ENCODE measurements at places on chromosomes 4 and X. TPM values are rescaled to one million over a fixed set of nuclear protein-coding genes. Genes with fewer than 3 reads are reported as not detected.

GRCh38 chr4:54879576-54879975 is 221.8 kb downstream of the KIT start:
- H3K4me3 ChIP-seq, result no peak overlapping the region
- DNase-seq, result no peak
- H3K27me3 ChIP-seq, result no peaks in the 10 kb centered on the region

DNA sequence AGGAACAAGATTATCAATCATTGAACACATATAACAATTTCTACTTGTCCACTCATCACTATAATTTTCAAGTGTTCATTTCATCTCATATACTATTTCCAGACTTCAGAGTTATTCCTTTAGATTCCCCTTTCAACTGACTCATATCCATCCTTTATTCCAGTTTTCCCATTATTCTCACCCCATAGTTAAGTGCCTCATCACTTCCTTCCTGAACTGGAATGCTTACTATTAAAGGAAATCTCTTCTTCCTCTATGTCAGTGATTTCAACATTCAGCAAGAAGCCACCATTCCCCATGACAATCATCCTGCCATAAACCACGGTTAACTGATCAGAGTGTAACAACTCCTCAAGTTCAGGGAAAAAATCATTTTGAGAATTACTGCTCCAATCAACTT is 198.9 kb downstream of the FBXO8 start:
- H3K27me3 ChIP-seq, result peaks cover 7% of the 10 kb centered on the region
- H3K27ac ChIP-seq, result no peak overlapping the region

GRCh38 chrX:125203365-125203736 is 116.3 kb upstream of the TEX13C start:
- H3K4me1 ChIP-seq, result peaks cover 22% of the 10 kb centered on the region
- DNase-seq, result no peak

DNA sequence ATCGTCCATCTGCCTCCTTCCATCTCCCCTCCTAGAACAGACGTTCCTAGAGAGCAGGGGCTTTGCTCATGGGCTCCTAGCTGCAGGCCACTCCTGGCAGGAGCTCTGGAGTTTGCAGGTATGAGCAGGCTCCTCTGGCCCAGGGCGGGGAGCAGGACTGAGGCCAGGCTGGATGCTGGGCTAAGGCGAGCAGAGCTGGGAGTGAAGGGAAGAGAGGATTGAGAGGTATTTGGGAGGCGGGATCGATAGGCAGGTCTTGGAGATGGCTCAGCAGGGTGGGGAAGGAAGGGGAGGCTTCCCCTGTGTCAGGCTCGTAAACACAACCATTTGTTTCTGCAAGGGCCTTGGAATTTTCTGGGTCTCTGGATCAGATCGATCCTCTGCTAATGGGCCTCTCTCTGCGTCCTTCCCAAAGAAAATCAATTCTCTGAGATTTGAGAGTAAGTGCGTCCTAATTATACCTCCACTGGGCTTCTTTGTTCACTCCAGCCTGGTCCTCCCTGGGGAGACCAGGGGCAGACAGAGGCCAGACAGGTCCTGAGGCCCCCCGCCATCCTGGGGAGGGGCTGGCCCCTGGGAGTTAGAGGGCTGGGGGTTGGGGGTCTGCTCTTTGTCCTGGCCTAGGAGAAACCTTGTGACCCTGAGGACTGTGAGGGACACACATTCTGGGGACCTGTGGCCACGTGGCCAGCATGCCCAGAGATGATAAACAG is 94.8 kb upstream of the PSAPL1 start:
- peaks cover 16% of the 10 kb centered on the region for H3K4me1 ChIP-seq
- H3K27ac ChIP-seq, result no peak overlapping the region
- no peak overlapping the region for H3K4me3 ChIP-seq
- no peaks in the 10 kb centered on the region for H3K36me3 ChIP-seq

- H3K4me3 ChIP-seq, result no peak overlapping the region
- DNase-seq, result no peak
- H3K4me1 ChIP-seq, result no peaks in the 10 kb centered on the region
- H3K36me3 ChIP-seq, result peaks cover 2% of the 10 kb centered on the region
Observed at GRCh38 chr4:151745481-151746231, 15.2 kb downstream of the GATB start.

DNA sequence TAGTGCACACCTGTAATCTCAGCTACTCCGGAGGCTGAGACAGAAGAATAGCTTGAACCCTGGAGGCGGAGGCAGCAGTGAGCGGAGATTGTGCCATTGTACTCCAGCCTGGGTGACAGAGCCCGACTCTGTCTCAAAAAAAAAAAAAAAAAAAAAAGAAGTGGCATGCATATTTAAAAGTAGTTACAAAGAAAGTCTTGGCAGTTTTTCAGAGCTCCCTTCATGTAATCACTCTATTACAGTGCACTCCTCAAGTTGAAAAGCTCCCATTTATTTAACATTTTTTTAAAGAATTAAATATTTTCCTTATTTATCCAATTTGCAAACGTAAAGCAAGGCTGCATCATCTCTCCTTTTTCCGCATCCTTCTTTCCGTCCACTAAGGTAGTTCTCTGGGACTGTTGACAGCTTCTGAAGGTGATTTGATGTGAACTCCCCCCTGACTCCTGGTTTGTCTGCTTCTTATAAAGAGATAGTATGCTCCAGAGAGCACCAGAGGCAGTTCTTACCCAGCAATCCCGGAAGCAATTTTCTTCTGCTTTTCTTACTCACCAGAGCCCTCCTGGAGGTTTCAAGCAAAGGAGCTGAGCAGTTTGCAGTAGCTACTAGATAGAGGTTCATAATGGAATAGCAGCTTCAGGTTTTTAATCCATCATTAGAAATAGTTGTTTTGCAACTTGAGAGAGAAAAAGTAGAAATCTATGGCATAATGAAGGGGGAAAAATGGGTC is 151.0 kb downstream of the PALLD start:
- peaks cover 26% of the 10 kb centered on the region for H3K27me3 ChIP-seq
- no peak overlapping the region for H3K4me3 ChIP-seq
- H3K4me1 ChIP-seq, result no peaks in the 10 kb centered on the region
- H3K27ac ChIP-seq, result no peak overlapping the region
- DNase-seq, result no peak

DNA sequence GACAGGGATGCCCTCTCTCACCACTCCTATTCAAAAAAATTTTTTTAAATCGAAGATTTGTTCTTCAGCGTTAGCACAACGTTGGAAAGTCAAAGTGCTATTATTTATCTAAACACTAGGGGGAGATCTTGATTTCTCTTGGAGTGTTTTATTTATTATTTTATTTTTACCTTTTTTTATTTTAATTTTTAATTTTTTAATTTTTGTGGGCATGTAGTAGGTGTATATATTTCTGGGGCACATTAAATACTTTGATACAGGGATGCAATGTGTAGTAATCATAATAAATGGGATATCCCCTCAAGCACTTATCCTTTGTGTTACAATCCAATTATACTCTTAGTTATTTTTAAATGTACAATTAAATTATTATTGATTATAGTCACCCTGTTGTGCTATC is 37.4 kb upstream of the SLC10A4 start:
- no peaks in the 10 kb centered on the region for H3K4me1 ChIP-seq
- no peak overlapping the region for H3K27ac ChIP-seq
- no peaks in the 10 kb centered on the region for H3K36me3 ChIP-seq
- DNase-seq, result no peak

GRCh38 chr4:30946288-30946687 is 226.1 kb downstream of the PCDH7 start:
- H3K4me3 ChIP-seq, result no peak overlapping the region
- no peak for DNase-seq
- no peaks in the 10 kb centered on the region for H3K36me3 ChIP-seq
- H3K4me1 ChIP-seq, result no peaks in the 10 kb centered on the region

DNA sequence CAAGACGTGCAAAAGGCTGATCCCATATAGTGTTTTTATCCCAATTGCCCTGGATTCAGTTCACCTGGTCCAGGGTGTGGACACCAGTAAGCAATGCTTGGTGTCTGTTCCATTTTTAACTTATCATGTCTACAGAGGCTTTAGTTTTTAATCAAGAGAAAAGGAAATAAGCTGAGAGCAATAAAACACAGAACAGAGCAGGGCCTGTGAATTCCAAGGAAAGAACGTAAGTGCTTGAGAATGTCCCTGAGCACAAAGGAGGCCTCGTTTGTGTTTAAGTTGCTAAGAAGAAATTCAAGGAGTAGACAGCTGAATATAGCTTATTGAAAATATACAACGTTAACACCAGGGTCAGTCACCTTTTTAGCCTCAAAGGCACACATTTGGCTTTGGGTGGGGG is 191.3 kb downstream of the GPC3 start:
- no peak overlapping the region for H3K4me3 ChIP-seq
- DNase-seq, result no peak
- no peak overlapping the region for H3K27ac ChIP-seq
- H3K36me3 ChIP-seq, result no peaks in the 10 kb centered on the region
- H3K27me3 ChIP-seq, result no peaks in the 10 kb centered on the region

DNA sequence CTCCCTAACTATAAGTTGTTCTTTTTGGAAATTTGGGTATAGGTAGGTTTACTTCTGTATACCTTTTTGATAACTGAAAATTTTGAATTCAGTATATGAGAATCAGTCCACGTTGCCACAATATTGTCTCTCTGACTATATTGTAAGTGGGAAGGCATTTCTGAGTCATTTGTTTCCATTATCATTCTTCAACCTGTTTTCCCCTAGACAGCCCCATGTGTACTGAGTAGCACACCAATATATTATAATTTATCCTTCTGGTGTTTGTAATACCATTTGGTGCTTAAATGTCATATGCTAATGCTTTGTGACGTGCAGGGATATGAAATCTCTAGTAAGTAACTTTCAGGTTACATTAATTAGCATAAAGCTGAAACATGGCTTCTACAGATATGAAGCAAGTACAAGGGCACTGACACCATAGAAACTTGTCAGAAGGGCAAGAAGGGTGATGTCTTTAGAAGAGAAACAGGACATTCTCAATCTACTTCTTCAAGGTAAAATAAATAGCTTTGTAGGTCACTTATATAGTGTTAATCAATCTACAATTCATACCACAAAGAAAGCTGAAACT is 27.7 kb downstream of the PAK3 start:
- H3K4me3 ChIP-seq, result peak overlapping the region; percentile 63
- no peaks in the 10 kb centered on the region for H3K36me3 ChIP-seq
- peak overlapping the region; percentile 85 for H3K27ac ChIP-seq
- no peaks in the 10 kb centered on the region for H3K27me3 ChIP-seq
- no peak for DNase-seq

DNA sequence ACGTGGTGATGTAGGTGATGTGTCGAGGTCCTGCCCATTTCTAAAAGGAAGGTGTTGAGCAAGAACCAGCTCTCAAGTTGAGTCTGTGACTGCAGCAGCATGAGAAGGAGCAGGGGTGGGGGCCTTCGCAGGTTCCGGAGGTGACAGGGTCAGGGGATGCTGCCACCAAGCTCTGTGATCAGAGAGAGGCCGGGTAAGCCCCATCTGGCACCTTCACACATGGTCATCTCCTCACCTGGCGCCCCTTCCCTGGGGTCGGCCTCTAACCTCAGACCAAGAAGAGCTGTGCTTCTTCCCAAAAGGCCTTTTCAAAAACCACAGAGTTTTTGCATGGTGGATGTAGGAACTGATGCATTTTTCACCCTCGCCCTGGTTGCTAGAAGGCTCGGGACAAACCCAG is 137.6 kb downstream of the CPZ start:
- no peak overlapping the region for H3K27ac ChIP-seq
- H3K27me3 ChIP-seq, result no peaks in the 10 kb centered on the region
- no peaks in the 10 kb centered on the region for H3K36me3 ChIP-seq
- no peak for DNase-seq

DNA sequence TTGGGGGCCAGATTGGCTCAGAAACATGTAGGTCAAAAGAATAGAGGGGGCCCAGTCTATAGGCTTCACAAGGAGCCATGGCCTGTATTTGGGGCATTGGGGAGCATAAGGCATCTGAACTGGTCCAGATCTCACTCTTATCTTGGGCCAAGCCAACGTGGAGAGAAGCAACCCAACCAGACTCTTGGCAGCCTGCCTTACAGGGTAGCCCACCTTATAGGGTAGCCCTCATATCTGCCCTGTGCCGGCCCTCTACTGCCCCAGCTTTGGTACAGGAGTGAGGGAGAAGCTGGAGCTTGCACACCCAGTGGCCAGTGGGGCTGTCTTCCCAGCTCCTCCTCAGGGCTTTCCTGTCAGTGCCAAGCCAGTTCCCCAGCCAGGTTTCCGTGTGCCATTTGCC is 142.2 kb downstream of the AMMECR1 start:
- H3K4me3 ChIP-seq, result no peak overlapping the region
- DNase-seq, result no peak
- no peaks in the 10 kb centered on the region for H3K27me3 ChIP-seq
- no peaks in the 10 kb centered on the region for H3K4me1 ChIP-seq
- no peak overlapping the region for H3K27ac ChIP-seq

- H3K4me1 ChIP-seq, result no peaks in the 10 kb centered on the region
- H3K27me3 ChIP-seq, result no peaks in the 10 kb centered on the region
- H3K36me3 ChIP-seq, result no peaks in the 10 kb centered on the region
Observed at GRCh38 chrX:106000203-106000602, 38.3 kb downstream of the SERPINA7 start.

- no peak overlapping the region for H3K27ac ChIP-seq
- peaks cover 12% of the 10 kb centered on the region for H3K4me1 ChIP-seq
- H3K27me3 ChIP-seq, result no peaks in the 10 kb centered on the region
- no peaks in the 10 kb centered on the region for H3K36me3 ChIP-seq
- no peak overlapping the region for H3K4me3 ChIP-seq
- DNase-seq, result no peak
Observed at GRCh38 chr4:26729027-26729426, 131.6 kb upstream of the STIM2 start.

TLL1 gene
- not detected for total RNA-seq

ASMT gene
- not detected for total RNA-seq

UGT2B17 gene
- not detected for total RNA-seq

GIMD1 gene
- total RNA-seq, result not detected

ACOX3 gene
- 13.8 TPM for total RNA-seq

LPAR4 gene
- total RNA-seq, result not detected

EXOC1L gene
- not detected for total RNA-seq

All from activated CD4-positive, alpha-beta T cell treated with anti-CD3 and anti-CD28 coated beads, Interleukin-2, amount 10 ng/mL, durations not matched to agents 7 days and 5 days (primary cell).